ENCODE measurements at places on chromosomes 2 and 18. TPM values are rescaled to one million over a fixed set of nuclear protein-coding genes. Genes with fewer than 3 reads are reported as not detected.
A peak's percentile ranks its signal among the peaks of the same experiment; 100 is the strongest.

GRCh38 chr18:38198526-38198925, 632.9 kb upstream of the CELF4 start:
- no peak for DNase-seq
- no peak overlapping the region for H3K27ac ChIP-seq
- no peaks in the 10 kb centered on the region for H3K27me3 ChIP-seq

DNA sequence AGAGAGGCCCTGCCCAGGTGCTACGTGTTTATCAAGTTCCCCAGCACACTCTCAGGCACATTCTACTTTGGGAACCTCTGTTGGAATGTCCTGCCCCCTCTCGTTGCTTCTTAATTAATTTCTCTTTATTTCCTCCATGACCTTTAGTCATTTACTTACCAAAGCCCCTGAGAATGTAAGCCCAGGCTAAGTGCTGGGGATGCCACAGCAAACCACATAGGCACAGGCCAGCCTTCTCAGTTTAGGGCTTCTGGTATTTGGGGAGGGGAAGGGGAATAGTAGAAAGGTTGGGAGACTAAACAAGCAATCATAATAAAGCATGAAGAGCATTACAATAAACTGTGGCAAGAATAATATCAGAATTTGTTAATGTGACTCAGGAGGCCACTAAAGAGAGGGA, 85.7 kb downstream of the EVA1A start:
- no peak overlapping the region for H3K27ac ChIP-seq
- H3K4me1 ChIP-seq: no peaks in the 10 kb centered on the region
- DNase-seq: no peak

GRCh38 chr2:238255151-238255551, 15.3 kb upstream of the HES6 start:
- no peak overlapping the region for H3K4me3 ChIP-seq
- no peaks in the 10 kb centered on the region for H3K4me1 ChIP-seq
- peaks cover 13% of the 10 kb centered on the region for H3K36me3 ChIP-seq
- no peak for DNase-seq
- H3K27ac ChIP-seq: no peak overlapping the region

GRCh38 chr2:145076085-145076484, 556.2 kb upstream of the ZEB2 start:
- DNase-seq: no peak
- H3K27me3 ChIP-seq: peaks cover 5% of the 10 kb centered on the region
- H3K4me1 ChIP-seq: no peaks in the 10 kb centered on the region
- no peaks in the 10 kb centered on the region for H3K36me3 ChIP-seq

GRCh38 chr2:222269132-222269531, 29.7 kb downstream of the PAX3 start:
- no peaks in the 10 kb centered on the region for H3K4me1 ChIP-seq
- H3K27me3 ChIP-seq: peaks cover 10% of the 10 kb centered on the region
- DNase-seq: no peak
- no peak overlapping the region for H3K4me3 ChIP-seq
- no peaks in the 10 kb centered on the region for H3K36me3 ChIP-seq

- H3K4me3 ChIP-seq: no peak overlapping the region
- no peaks in the 10 kb centered on the region for H3K36me3 ChIP-seq
- no peak for DNase-seq
- no peak overlapping the region for H3K27ac ChIP-seq
Observed at GRCh38 chr18:56322406-56322805, 316.0 kb downstream of the TXNL1 start.

DNA sequence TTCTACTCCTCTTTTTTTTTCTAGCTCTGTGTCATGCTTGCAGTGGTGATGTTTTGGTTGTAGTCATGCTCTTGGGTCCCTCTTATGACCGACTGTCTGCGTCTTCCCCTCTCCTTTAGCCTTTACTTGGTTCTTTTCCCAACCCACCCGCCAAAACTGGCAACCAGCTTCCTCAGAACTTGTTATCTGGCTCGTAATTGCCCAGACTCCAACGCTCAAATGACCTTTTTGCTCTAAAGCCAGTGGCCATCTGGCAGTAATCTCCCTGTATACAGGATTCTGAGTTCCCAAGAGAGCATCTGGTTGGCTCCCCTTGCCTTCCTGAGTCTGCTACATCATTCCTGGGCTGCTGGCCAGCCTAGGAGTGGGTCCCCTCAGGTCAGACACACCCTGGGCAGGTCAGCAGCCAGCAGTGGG, 147.2 kb downstream of the MGAT5 start:
- H3K4me1 ChIP-seq: peaks cover 4% of the 10 kb centered on the region
- no peak overlapping the region for H3K27ac ChIP-seq
- no peaks in the 10 kb centered on the region for H3K27me3 ChIP-seq
- DNase-seq: no peak
- H3K4me3 ChIP-seq: no peak overlapping the region

- peaks cover 17% of the 10 kb centered on the region for H3K4me1 ChIP-seq
- no peaks in the 10 kb centered on the region for H3K36me3 ChIP-seq
- H3K4me3 ChIP-seq: no peak overlapping the region
- no peaks in the 10 kb centered on the region for H3K27me3 ChIP-seq
- DNase-seq: peak; percentile 22
Observed at GRCh38 chr18:59929621-59930295, 30.0 kb downstream of the PMAIP1 start.

DNA sequence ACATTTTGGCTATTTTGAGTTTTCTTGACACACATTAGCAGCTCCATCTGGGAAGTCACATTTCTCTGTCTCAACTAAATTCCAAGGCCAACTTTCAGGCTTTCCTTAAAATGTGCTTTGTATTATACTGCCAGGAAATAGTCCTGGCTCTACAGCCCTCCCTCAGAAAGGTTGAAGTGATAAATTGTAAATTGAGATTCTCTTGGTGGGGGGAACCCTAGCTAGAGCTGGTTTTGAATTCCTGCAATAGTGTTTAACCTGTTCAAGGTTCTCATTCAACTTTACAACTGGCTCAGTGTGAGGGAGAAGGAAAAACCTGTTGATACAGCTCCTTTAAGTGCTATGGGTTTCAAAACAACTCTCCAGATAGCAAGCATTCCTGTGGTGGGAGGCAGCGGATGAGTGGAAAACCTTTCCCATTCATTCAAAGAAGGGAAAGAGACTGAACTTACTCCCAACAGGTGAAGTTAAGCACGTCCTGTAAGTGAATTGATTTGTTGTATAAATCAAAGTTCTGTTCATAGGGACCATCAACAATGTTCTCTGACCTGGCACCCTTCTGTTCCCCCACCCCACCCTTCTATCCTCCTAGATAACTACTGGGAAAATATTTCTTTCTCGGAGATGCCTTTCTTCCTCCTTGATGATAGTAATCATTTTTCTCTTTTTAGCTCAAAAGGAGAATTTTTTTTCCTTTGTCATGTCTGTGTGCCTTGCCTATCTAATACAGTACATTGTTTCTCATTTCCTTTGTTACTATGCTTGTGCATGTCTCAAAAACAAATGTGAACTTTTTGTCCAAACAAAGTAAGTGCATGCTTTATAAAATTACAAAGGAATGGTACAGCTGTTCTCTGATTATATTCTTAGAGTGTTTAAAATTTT, 44.2 kb upstream of the SLC39A10 start:
- H3K4me3 ChIP-seq: no peak overlapping the region
- no peak overlapping the region for H3K27ac ChIP-seq
- H3K36me3 ChIP-seq: no peaks in the 10 kb centered on the region
- DNase-seq: no peak
- no peaks in the 10 kb centered on the region for H3K27me3 ChIP-seq

- DNase-seq: no peak
- peaks cover 95% of the 10 kb centered on the region for H3K4me1 ChIP-seq
- H3K27ac ChIP-seq: peak overlapping the region; percentile 94
- peak overlapping the region; percentile 42 for H3K4me3 ChIP-seq
- no peaks in the 10 kb centered on the region for H3K27me3 ChIP-seq
Observed at GRCh38 chr2:224927011-224927410, 115.3 kb downstream of the DOCK10 start.

DNA sequence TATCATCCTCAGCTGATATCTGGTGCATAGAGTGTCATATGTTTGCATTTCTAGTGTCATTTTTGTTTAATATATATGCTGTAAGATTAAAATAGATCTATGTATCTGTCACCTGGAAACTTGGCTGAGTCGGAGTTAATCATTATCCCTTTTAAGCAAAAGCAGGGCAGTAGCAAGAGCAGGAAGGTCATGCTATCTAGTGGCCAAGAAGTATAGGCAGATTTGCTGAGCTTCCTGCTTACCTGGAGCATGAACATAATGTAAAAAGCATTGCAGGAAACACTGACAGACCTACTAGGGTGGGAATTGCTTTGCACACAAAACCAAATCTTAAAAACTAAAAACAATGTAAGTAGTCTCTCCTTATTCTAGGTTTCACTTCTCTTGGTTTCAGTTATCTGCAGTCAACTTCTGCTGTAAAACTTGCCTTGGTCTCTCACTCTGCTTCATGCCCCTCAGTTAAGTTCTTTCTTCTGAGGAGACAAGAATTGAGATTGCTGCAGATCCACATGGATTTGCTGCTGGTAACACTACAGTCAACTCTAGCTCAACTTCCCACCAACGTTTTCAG, 295.3 kb downstream of the CDH7 start:
- H3K4me3 ChIP-seq: no peak overlapping the region
- H3K36me3 ChIP-seq: no peaks in the 10 kb centered on the region
- no peaks in the 10 kb centered on the region for H3K4me1 ChIP-seq

- H3K36me3 ChIP-seq: peaks cover 24% of the 10 kb centered on the region
- H3K4me1 ChIP-seq: peaks cover 62% of the 10 kb centered on the region
- peak overlapping the region; percentile 88 for H3K4me3 ChIP-seq
- peak; percentile 57 for DNase-seq
- peak overlapping the region; percentile 92 for H3K27ac ChIP-seq
Observed at GRCh38 chr2:174682578-174683391, 81.5 kb downstream of the CHRNA1 start.

- peaks cover 4% of the 10 kb centered on the region for H3K36me3 ChIP-seq
- no peak overlapping the region for H3K27ac ChIP-seq
- H3K4me3 ChIP-seq: no peak overlapping the region
Observed at GRCh38 chr2:20451761-20452499, 5.1 kb downstream of the RHOB start.

DNA sequence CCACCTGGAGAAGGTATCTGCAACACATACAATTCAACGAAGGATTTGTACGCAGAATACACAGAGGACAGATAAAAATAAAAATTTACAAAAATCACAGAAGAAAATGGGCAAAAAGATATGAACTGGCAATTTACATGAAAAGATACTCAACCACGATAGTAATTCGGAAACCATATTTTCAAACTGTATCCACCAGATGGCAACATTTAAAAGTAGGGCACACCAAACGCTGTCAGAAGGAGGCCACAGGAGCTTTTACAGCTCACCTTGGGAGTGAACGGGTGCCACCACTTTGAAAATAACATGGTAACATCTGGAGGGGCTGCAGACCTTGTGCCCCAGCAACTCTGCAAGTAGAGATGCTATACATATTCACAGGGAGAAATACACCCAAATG, 9.8 kb downstream of the KIF1A start:
- DNase-seq: no peak
- H3K36me3 ChIP-seq: no peaks in the 10 kb centered on the region
- H3K4me1 ChIP-seq: no peaks in the 10 kb centered on the region

DNA sequence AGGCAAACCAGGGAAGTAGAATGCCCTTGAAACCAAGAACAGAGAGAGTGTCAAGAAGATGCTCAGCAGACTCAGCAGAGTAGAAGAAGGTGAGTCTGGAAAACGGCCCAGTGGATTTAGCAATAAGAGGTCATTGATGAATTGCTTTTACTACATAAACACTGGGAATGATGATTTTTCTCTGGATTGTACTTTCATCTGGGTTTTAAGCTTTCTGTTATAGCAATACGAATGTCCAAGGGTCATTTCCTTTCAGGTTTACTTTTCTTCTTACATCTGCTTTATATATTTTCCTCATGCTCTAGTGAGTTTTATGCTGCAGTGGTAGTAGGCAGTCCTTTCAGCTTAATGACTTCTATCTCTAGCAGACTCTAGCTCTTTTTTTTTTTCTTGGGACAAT, 16.9 kb downstream of the EML6 start:
- H3K4me3 ChIP-seq: no peak overlapping the region
- H3K27ac ChIP-seq: no peak overlapping the region
- no peaks in the 10 kb centered on the region for H3K4me1 ChIP-seq

DNA sequence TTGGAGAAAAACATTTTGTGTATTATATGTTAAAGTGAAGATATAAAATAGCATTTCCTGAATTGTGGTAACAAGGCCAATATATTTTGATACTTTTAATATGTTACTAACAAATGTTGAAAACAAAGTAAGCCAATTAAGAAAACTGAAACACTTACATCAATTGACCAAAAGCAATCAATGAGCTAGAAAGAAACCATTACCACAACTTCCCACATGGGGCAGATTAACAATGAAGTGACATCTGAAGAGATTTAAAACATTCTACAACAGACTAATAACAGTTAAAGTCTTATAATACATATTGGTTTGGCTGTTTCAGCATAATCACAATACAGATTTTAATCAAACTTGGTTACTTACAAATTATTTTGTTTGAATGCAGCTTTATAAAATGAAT, 282.4 kb upstream of the NETO1 start:
- H3K27me3 ChIP-seq: no peaks in the 10 kb centered on the region
- H3K27ac ChIP-seq: no peak overlapping the region
- no peak overlapping the region for H3K4me3 ChIP-seq
- no peak for DNase-seq

DNA sequence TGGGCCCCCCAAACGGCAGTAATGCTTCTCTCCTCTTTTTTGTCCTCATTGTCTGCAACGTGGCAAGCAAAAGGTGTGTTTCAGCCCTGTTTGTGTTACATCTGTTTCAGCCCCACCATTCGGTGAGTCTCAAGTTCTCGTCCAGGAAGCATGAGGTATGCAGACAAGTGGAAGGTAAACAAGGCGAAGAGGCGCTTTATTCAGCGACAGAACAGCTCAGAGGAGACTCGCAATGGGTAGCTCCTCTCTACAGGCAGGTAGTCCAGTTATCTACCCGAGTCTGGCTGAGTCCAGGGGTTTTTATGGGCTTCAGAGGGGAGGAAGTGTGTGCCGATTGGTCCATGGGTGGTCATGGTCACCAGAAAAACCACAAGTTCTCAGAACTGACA, 733.4 kb upstream of the CDH7 start:
- no peak overlapping the region for H3K27ac ChIP-seq
- no peaks in the 10 kb centered on the region for H3K4me1 ChIP-seq
- no peak for DNase-seq
- H3K4me3 ChIP-seq: no peak overlapping the region
- H3K27me3 ChIP-seq: no peaks in the 10 kb centered on the region

GRCh38 chr2:112187805-112188596, 49.8 kb downstream of the FBLN7 start:
- H3K4me3 ChIP-seq: peak overlapping the region; percentile 54
- peaks cover 66% of the 10 kb centered on the region for H3K4me1 ChIP-seq
- H3K27ac ChIP-seq: peak overlapping the region; percentile 97
- H3K27me3 ChIP-seq: no peaks in the 10 kb centered on the region

- no peaks in the 10 kb centered on the region for H3K27me3 ChIP-seq
- no peak overlapping the region for H3K4me3 ChIP-seq
- H3K4me1 ChIP-seq: peaks cover 8% of the 10 kb centered on the region
- no peak for DNase-seq
- H3K36me3 ChIP-seq: no peaks in the 10 kb centered on the region
- no peak overlapping the region for H3K27ac ChIP-seq
Observed at GRCh38 chr2:216408426-216409290, 3.6 kb upstream of the SMARCAL1 start.

The ATP8B1 gene
- total RNA-seq: 0.18 TPM

The KLHL14 gene
- total RNA-seq: not detected

The GAREM2 gene
- total RNA-seq: 2.2 TPM

The IL36RN gene
- not detected for total RNA-seq

The IL1RL1 gene
- total RNA-seq: 0.09 TPM

The SPOPL gene
- total RNA-seq: 9.6 TPM

The FMNL2 gene
- total RNA-seq: 1.1 TPM

The THSD7B gene
- not detected for total RNA-seq

The CCDC148 gene
- total RNA-seq: not detected

The AGXT gene
- not detected for total RNA-seq

The SFT2D3 gene
- total RNA-seq: 4.4 TPM

The SIX2 gene
- total RNA-seq: not detected

The METTL4 gene
- total RNA-seq: 20.5 TPM

The OTOS gene
- total RNA-seq: not detected

The FASTKD2 gene
- total RNA-seq: 33.7 TPM

The NCKAP5 gene
- total RNA-seq: not detected

The VWA3B gene
- not detected for total RNA-seq

All from activated CD8-positive, alpha-beta T cell treated with anti-CD3 and anti-CD28 coated beads for 36 hours (primary cell).